ENCODE measurements at places on chromosomes 2 and 18.

DNA sequence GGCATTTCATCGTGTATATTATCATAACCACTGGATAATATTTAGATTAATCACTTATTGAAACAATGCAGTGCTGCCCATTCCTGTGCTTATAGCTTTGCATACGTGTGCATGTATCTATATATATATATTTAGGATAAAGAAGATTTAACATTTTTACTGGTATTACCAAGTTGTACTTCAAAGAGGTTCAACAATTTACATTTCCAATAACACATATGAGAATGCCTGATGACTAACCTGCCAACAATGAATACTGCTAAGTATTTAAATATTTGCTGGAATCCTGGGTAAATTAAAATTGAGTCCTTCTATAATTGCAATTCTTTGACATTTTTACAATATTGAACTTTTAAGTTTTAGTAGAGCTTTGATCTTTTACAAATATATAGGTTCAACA, 111.4 kb downstream of the SLC39A10 start:
- no peak for DNase-seq

- DNase-seq: no peak
These were observed 257.9 kb downstream of the SUCLG1 start for GRCh38 chr2:84201158-84201557.

DNA sequence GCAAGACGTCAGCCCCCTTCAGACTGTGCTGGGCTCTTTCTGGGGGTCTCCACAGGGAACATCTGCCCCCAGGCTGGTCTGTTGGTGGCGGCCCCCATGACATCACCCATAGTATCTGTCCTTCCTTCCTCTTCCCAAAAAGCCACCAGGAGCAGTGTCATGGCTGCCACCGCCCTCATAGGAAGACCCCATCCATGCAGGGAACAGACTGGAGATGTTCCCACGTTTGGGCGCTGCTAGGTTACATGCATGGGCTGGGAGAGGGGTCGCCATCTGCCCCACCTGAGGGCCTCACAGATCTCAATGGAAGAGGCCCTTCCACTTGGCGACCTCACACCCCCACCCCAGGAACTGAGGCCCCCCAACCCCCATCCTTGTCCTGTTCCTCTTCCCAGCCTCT, 5.1 kb downstream of the SPATA3 start:
- no peak for DNase-seq

DNA sequence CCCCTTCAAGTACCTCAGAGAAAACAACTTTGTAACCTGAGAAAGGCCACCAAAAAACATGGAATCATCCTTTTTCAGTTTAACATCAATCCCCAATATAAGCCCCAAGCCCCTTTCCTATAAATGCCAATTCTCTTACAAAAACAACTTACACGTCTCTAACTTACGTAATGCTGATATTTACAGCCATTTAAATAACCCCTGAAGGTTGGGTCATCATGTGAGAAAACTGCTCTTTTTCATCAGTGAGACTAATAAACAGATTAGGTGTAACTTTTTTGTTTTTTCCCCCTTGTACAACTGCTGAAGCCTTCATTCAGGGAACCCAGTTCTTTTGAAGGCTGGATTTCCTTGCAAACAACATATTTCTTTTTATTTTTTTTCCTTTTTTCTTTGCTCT, 3.7 kb downstream of the FASTKD1 start:
- no peak for DNase-seq

- no peak for DNase-seq
These were observed 179.1 kb downstream of the ZFP36L2 start for GRCh38 chr2:43047187-43047780.

DNA sequence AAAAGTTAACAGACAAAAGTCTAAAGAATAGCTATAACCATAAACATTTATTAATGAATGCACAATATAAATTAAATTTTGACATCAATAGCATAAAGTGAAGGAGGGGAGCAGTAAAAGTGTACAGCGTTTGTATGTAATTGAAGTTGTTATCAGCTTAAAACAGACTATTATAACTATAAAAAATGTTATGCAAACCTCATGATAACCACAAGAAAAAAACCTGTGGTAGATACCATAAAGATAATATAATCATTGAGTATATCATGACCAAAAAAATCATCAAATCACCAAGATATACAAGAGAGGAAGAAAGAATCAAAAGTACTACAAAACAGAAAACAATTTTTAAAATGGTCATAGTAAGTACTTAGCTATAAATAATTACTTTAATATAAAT, 122.1 kb upstream of the ID2 start:
- no peak for DNase-seq

- no peak for DNase-seq
These were observed 82.0 kb downstream of the DCDC2C start for GRCh38 chr2:3785220-3785889.

DNA sequence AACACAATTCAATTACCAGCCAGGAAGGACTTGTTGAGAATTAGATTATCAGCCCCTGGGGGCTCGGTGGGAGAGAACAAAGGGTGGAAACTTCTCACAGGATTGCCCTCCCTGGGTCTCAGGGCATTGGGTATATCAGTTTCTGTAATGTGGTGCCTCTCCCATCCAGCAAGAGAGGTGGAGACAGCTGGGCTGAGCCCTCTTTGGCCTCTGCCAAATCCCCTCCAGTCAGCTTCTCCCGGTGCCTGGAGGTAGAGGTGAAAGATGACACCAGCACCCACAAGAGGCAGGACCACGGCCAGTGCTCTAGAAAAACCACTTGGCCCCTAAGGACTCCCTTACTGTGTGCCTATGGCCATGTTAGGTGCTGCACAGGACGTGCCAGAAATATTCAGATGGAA, 179.7 kb downstream of the HAUS1 start:
- DNase-seq: no peak

DNA sequence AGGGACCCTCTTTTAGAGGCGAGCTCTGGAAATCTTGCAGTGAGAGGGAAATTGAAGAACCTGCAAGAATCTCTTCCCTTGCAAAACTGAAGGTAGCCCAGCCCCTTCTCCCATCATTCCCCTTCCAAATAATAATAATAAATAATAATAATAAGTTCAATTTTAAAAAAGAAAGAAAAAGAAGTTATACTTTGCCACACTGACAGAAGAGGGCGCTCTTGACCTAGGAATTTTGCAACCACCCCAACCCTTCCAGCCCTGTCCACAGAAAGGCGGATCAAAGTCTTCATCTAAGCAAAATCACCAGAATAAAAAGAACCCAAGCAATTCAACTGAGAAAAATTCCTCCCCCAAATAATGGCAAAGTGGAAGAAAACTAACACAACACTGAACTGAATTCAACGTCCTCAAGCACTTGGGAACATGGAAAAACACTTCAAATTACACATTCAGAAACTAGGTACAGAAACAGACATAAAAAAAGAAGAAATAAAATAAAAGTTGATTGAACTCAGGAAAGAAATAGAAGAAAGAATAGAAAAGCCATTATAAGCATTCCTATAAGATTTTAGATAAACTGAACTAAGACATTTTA, 98.9 kb upstream of the GLS start:
- DNase-seq: peak; percentile 60

DNA sequence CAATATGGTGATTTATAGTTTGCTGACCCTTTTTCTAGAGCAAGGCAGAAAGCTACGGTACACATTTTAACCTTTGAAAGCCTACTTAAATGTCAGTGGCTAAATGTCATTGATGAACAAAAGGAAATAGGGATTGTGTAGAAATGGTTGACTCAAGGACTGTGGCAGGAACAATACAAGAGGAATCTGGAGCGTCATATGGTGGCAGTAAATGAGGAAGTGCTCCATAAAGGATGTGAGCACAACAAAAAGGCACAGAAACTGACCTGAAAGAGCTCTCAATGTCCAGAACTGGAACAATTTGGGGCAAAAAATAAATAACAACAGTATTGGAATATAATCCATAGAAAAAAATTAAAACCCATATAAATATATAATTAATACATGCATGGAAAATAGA, 443.9 kb upstream of the VRK2 start:
- DNase-seq: no peak

DNA sequence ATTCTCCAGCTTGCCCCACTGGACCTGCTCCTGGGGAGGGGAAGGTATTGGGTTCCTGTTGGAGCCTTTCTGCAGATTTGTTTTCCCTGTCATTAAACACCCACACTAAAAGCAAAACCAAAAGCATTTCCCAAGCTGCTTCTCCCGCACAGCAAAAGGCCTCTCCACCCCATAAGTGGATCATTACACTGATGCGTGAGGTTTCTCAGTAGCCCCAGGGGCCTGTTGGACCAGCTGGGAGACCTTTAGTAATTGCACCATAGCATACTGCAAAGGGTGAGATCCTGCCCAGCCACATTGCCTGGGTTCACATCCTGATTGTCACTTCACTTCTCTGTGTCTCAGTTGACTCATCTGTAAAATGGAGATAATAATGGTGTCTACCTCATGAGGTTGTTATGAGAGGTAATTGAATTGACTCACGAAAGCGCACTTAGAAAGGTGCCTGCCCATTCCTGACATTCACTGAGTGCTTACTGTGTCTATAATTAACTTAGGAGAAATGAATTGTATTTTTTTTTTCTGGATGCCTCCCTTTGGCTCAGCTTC, 43.9 kb downstream of the TOGARAM2 start:
- no peak for DNase-seq

- no peak for DNase-seq
These were observed 478.2 kb downstream of the ARHGAP15 start for GRCh38 chr2:143607231-143608062.

- no peak for DNase-seq
These were observed 54.0 kb upstream of the OTX1 start for GRCh38 chr2:62996534-62997186.

DNA sequence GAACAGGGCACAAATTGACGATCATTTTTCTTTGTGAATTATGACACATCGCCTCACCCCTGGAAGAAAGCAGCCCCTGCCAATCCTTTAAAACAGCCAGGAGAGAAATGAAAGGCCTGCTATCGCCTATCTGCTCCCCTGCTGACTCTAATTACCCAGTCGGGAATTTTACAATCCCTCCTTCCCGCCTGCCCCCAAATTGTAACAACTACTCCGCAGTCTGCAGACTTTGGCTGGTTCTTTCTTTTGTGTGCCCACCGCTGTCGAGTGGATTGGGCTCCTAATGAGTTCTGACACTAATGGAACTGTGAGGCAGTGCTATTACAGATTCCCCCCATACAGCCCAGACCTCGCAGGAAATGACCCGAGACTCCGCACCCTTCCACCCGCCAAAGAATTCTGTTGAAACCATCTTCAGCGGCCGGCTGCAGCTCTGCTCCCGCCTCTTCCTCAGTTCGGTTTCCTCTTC, 281.2 kb upstream of the PARD3B start:
- DNase-seq: no peak

DNA sequence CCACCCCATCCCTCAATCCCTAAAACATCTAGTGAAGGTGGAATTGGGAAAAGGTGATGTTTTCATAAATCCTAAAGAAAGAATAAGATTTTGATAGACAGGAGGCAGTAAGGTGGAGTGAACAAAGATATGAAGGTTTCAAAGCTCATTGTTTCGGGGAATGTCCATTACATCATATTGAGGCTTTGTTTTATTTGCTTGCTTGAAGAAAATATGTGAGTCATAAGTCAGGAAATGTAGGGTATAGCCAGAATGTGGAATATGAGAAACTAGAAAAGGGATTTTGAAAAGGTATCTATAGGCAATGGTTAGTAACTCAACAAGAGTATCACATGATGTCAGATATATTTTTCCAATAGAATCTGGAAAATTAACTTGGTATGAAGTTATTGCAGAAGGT, 1178.5 kb upstream of the ACVR2A start:
- no peak for DNase-seq

DNA sequence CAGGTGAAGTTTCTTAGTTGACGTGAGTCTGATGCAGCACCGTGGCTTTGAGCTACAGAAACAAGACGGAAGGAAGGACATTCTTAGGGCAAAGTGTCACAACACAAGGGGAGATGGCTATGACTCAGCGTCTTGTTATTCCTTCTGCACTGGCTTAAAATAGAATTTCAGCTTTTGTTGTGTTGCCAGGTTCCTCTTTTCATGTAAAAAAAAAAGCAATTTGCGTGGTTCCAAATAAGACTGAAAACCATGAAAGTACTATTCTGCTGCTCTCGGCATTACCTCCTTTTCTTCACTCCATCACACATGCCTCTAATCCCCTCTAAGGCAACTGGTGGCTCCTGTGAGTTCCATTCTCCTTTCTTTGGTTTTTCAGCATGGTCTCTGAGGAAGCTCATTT, 150.1 kb downstream of the ANTXR1 start:
- no peak for DNase-seq

DNA sequence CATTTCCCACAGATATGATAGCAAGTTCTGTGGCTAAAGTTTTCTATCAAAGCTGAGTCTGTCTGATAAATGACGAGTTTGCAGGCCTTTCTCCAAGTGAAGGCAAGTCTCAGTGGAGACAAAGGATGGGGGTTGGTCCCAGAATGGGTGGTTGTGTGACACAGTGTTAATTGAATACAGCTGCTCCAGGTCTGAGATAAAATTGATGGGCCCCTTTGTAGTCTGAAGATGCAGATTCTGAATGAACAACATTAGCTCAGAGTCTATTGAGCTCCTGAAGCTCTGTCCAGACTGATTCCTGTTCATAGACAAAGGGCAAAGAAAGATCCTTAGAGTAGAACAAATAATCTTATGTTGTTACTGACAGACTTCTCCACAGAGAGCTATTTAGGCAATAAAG, 296.9 kb upstream of the CYRIA start:
- no peak for DNase-seq

- no peak for DNase-seq
These were observed 44.8 kb downstream of the REV1 start for GRCh38 chr2:99445065-99445464.

GRCh38 chr2:7639476-7639875, 722.3 kb downstream of the RNF144A start:
- no peak for DNase-seq

DNA sequence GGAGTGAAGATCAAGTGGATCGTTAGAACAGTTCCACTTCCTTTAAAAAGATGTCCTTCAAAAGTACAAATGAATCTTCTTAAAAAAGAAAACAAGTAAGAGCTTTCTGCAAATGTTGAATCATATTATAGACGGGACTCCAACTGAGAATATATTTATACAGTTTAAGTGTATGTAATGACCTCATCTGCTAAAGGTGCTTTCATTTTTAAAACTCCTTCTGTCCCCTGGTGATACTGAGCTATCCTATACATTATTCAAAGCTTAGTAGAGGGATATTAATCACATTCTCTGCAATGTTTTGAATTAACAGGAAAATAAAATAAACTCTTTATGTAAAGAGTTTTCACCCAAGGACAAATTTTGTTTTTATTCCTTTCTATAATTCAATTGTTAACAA, 420.7 kb upstream of the SLC8A1 start:
- no peak for DNase-seq

- DNase-seq: no peak
These were observed 4.3 kb downstream of the MYL12A start for GRCh38 chr18:3251963-3252277.

GRCh38 chr2:190713471-190713870, 64.6 kb downstream of the NAB1 start:
- DNase-seq: no peak

Data from stimulated activated CD4-positive, alpha-beta T cell treated with anti-CD3 and anti-CD28 coated beads, Interleukin-2, amount 100 ng/mL, for 48 hours (primary cell).